ENCODE measurements at places on chromosomes 7 and 10.

- H3K4me3 ChIP-seq: no peak overlapping the region
- no peak overlapping the region for H3K27ac ChIP-seq
- H3K36me3 ChIP-seq: no peaks in the 10 kb centered on the region
- no peaks in the 10 kb centered on the region for H3K4me1 ChIP-seq
- no peak for DNase-seq
These were observed 37.5 kb upstream of the EGR2 start for GRCh38 chr10:62853710-62854109.

DNA sequence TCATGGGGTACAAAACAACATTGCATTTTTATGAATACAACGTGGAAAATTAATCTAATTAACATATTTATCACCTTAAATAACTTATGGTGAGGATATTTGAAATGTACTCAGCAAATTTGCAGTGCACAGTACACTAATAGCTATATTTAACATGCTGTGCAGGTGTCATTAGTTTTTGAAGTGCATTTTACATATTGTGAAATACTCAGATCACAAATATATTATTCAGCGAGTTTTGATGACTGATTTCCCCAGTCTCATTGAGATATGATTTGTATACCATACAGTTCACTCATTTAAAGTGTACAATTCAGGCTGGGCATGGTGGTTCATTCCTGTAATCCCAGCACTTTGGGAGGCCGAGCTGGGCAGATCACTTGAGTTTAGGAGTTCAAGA is 59.5 kb downstream of the TET1 start:
- no peak overlapping the region for H3K27ac ChIP-seq
- DNase-seq: no peak
- H3K36me3 ChIP-seq: no peaks in the 10 kb centered on the region

DNA sequence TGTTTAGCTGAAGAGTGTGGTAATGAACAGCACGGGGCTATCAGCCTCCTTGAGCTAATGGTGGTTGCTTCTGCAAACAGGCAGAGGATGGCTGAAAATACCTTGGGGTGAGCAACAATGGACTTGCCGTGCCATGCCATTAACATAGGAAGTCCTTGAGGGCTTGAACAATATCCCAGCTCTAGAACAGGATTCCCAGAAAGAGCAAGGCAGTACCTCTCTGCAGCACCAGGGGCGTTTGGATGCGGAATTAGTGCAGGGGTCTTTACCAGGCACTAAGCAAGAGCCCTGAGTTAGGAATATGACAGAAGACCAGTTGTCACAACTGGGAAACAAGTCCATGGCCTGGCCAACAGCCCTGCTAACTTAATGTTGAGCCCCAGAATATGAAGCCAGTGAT is 143.2 kb upstream of the COBL start:
- H3K27ac ChIP-seq: no peak overlapping the region
- H3K36me3 ChIP-seq: no peaks in the 10 kb centered on the region
- no peak for DNase-seq
- peaks cover 3% of the 10 kb centered on the region for H3K4me1 ChIP-seq
- H3K4me3 ChIP-seq: no peak overlapping the region
- H3K27me3 ChIP-seq: no peaks in the 10 kb centered on the region

GRCh38 chr7:81691199-81691821 is 78.5 kb downstream of the HGF start:
- no peak overlapping the region for H3K4me3 ChIP-seq
- no peak for DNase-seq
- H3K36me3 ChIP-seq: no peaks in the 10 kb centered on the region
- no peak overlapping the region for H3K27ac ChIP-seq
- H3K4me1 ChIP-seq: no peaks in the 10 kb centered on the region
- H3K27me3 ChIP-seq: no peaks in the 10 kb centered on the region

DNA sequence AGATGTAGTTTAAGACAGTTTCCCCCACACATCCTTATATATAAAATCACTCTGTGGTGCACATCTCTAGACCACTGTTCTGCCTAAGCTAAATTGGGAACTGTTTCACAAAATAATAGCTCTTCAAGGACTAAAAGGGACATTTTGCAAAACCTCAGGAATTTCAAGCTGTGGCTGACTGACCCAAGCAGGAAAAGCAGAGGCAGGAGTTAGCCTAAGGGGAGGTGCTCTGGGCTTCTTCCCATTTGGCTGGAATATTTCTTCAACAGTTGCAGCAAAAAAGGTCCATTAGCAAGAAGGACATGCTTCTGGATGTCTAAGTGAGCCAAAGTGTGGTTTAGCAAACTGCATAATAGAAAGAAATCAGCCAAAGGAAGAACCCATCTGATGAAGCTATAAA is 551.2 kb upstream of the ANKRD30A start:
- H3K4me3 ChIP-seq: no peak overlapping the region
- H3K27me3 ChIP-seq: no peaks in the 10 kb centered on the region

DNA sequence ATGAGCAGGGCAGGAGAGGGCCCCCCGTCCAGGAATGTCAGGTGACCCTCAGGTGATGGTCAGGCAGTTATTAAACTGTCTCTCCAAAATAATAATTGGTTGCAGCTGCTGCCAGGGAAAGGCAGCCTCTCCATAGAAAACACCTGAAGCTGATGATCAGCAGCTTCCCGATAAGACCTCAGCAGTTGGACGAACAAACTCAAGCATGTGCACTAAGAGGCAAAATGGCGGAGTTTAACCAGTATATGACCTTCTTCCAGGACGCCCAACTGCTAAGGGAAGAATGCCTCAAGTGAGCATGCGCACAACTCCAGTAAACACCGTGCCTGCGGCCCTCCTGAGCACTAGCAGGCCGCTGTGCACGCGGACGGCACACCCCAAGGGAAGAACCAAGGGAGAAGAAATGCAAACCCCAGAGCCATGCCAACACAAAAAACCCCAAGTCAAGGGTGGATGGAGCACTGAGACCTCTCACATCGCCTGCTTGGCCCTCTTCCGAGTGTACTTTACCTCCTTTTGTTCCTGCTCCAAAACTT is 38.9 kb upstream of the ADARB2 start:
- no peaks in the 10 kb centered on the region for H3K36me3 ChIP-seq
- DNase-seq: no peak
- H3K4me1 ChIP-seq: no peaks in the 10 kb centered on the region
- H3K4me3 ChIP-seq: no peak overlapping the region
- H3K27me3 ChIP-seq: no peaks in the 10 kb centered on the region

- no peaks in the 10 kb centered on the region for H3K36me3 ChIP-seq
- DNase-seq: no peak
- no peaks in the 10 kb centered on the region for H3K4me1 ChIP-seq
- H3K27me3 ChIP-seq: no peaks in the 10 kb centered on the region
These were observed 143.4 kb downstream of the DOCK1 start for GRCh38 chr10:127048630-127049029.

- H3K4me3 ChIP-seq: no peak overlapping the region
- no peaks in the 10 kb centered on the region for H3K4me1 ChIP-seq
- H3K27me3 ChIP-seq: no peaks in the 10 kb centered on the region
- no peaks in the 10 kb centered on the region for H3K36me3 ChIP-seq
These were observed 8.8 kb upstream of the ZNF248 start for GRCh38 chr10:37865957-37866803.

- no peak overlapping the region for H3K27ac ChIP-seq
- H3K36me3 ChIP-seq: no peaks in the 10 kb centered on the region
- H3K27me3 ChIP-seq: no peaks in the 10 kb centered on the region
- no peaks in the 10 kb centered on the region for H3K4me1 ChIP-seq
These were observed 67.9 kb downstream of the ZNF680 start for GRCh38 chr7:64494912-64495461.

DNA sequence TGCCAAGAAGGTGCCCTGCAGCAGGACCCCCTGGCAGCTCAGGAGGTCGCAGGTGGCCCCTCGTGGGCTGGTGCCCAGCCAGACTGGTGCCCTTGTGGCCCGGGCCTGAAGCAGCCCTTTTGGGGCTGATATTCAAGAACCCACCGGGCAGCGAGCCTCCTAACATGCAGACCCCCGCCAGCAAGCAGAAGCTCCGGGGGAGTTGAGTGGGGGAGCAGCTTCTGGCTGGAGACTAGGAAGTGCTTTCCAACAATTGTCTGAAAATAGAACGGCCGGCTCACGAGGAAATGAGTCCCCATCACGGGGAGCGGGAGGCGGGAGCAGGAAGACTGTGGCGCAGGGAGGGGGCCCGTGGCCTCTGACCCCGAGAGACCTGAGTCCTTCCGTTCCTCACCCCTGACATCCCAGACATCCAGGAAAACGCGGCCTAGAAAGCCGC is 9.5 kb upstream of the INTS1 start:
- H3K36me3 ChIP-seq: no peaks in the 10 kb centered on the region
- DNase-seq: no peak
- no peak overlapping the region for H3K27ac ChIP-seq
- no peaks in the 10 kb centered on the region for H3K27me3 ChIP-seq
- H3K4me3 ChIP-seq: no peak overlapping the region

GRCh38 chr7:25911738-25912607 is 240.0 kb upstream of the NFE2L3 start:
- no peak overlapping the region for H3K4me3 ChIP-seq
- H3K4me1 ChIP-seq: no peaks in the 10 kb centered on the region
- DNase-seq: no peak

GRCh38 chr7:113562242-113562641 is 356.6 kb downstream of the PPP1R3A start:
- no peak overlapping the region for H3K27ac ChIP-seq
- H3K4me3 ChIP-seq: no peak overlapping the region
- DNase-seq: no peak
- H3K27me3 ChIP-seq: peaks cover 5% of the 10 kb centered on the region
- no peaks in the 10 kb centered on the region for H3K36me3 ChIP-seq
- no peaks in the 10 kb centered on the region for H3K4me1 ChIP-seq

DNA sequence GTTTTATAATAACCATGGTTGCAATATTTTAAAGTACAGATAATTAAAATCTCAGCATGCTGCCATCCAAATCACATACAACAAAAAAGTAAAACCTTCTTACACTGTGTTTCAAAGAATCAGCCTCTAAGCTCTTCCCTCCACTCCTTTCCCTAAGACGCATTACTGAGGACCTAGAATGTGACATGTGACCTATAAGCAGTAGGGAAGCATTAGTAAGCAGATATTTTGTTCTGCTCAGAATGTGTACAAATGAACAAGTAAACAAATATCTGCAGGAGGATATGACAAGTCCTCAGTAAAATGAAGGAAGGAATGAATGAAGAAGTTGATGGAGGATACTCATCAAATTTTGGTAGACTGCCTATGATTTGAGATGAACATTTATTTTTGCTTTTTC is 49.1 kb downstream of the RAB11FIP2 start:
- no peaks in the 10 kb centered on the region for H3K36me3 ChIP-seq
- H3K27me3 ChIP-seq: no peaks in the 10 kb centered on the region
- no peak for DNase-seq
- H3K4me3 ChIP-seq: no peak overlapping the region

Measured in iPS DF 6.9 (cell line).